ENCODE measurements at places on chromosomes 7 and 10.
A peak's percentile ranks its signal among the peaks of the same experiment; 100 is the strongest.

GRCh38 chr7:44185729-44186128 is 3.5 kb downstream of the GCK start:
- DNase-seq: no peak

- DNase-seq: no peak
Measured at GRCh38 chr10:132120734-132121510, 55.2 kb downstream of the JAKMIP3 start.

- no peak for DNase-seq
Measured at GRCh38 chr7:44557485-44557884, 16.2 kb downstream of the DDX56 start.

DNA sequence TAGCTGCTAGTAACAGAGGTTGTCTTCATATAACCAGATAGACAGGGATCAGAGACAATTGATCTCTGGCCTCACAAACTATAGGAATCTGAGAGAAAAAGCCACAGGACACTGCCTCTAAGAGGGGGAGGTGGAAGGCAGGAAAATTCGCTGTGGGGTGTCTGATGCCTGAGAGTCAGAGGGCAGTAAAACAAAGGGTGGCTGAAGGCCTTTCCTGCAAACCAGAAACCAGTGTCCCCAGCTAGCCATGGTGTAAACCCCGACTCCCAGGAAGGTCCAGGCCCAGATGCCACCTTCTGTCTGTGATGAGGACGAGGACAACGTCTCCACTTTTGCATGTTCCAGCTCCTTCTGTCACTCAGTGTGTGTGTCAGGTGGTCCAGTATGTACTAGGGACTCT is 215.1 kb downstream of the ADARB2 start:
- no peak for DNase-seq

- no peak for DNase-seq
Measured at GRCh38 chr10:132861116-132861691, 75.3 kb upstream of the NKX6-2 start.

GRCh38 chr7:47259682-47260081 is 322.2 kb downstream of the TNS3 start:
- DNase-seq: no peak

GRCh38 chr10:62437696-62438095 is 63.5 kb downstream of the ZNF365 start:
- no peak for DNase-seq

- DNase-seq: no peak
Measured at GRCh38 chr10:131820626-131821025, 80.2 kb upstream of the PPP2R2D start.

- no peak for DNase-seq
Measured at GRCh38 chr10:62303922-62304321, 35.3 kb upstream of the RTKN2 start.

DNA sequence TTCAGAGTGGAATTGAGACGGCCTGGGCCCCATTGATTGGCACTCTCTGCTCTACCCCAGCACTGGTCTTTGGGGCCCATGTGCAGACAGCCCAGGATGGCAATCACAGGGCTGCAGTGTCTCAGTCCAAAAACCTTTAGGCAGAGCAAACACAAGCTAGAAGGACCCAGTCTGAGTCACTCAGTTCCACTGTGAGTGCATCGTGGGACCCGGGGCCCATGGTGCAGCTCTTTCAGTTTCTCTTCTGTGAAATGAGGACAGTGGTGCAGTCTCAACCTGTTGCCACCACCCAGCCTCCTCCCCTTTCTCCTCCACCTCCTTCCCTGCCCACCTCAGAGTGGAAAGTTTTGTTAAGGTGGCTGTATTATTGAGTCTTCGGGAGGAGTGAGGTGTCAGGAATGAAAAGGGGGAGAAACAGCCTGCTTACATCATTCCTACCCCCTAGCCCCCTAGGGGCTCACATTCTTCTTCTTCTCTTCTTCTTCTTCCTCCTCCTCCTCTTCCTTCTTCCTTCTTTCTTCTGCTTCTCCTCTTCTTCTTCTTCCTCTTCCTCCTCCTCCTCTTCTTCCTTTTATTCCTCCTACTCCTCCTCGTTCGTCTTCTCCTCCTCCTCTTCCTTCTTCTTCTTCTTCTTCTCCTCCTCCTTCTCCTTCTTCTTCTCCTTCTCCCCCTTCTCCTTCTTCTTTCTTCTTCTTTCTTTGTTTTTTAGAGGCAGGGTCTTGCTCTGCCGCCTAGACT is 19.5 kb upstream of the CARD11 start:
- DNase-seq: no peak

DNA sequence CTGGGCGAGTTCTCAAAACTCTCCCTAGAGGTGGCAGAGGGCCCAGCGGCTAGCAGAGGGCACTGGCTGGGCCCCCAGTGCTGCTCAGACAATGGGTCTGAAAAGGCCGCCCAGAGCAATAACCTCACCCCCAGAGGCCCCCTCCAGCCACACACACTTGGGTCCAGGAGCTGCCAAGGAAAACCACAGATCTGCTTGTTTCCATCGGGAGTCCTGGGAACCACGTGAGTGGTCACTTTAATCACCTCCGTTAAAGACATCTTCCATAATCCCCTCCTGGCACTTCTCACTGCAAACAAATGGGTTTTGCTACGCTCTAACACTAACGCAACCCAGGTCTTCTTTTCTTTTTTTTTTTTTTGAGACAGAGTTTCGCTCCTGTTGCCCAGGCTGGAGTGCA is 30.0 kb downstream of the NUDT1 start:
- no peak for DNase-seq

DNA sequence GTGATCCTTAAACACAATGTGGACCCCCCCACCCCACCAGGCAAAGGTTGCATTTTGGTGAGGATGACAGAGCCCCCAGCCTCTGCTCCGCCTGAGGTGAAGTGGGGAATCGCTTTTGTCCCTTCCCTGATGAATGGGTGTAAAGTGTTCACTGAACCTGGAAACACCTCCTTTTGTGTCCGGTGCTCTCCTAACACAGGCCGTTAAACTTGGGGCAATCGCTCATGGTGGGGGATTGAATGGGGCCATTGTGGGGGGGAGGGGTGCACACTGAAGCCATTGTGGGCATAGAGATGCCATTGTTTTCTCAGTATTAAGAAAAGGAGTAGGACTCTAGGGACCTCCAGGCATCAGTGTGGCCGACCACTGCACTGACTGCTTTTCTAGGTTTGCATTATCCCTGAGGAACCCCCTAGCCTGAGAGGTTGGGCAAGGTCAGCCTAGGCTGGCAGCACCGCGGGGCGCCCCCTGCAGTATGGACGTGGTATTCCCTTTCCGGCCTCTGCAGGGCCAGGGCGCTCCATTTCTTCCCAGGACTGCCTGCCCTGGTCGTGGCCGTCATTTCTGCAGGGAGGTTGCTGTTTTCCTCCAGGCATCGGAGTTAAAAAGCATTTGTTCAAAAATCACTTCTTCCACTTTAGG is 158.3 kb downstream of the TCF7L2 start:
- DNase-seq: peak; percentile 3

DNA sequence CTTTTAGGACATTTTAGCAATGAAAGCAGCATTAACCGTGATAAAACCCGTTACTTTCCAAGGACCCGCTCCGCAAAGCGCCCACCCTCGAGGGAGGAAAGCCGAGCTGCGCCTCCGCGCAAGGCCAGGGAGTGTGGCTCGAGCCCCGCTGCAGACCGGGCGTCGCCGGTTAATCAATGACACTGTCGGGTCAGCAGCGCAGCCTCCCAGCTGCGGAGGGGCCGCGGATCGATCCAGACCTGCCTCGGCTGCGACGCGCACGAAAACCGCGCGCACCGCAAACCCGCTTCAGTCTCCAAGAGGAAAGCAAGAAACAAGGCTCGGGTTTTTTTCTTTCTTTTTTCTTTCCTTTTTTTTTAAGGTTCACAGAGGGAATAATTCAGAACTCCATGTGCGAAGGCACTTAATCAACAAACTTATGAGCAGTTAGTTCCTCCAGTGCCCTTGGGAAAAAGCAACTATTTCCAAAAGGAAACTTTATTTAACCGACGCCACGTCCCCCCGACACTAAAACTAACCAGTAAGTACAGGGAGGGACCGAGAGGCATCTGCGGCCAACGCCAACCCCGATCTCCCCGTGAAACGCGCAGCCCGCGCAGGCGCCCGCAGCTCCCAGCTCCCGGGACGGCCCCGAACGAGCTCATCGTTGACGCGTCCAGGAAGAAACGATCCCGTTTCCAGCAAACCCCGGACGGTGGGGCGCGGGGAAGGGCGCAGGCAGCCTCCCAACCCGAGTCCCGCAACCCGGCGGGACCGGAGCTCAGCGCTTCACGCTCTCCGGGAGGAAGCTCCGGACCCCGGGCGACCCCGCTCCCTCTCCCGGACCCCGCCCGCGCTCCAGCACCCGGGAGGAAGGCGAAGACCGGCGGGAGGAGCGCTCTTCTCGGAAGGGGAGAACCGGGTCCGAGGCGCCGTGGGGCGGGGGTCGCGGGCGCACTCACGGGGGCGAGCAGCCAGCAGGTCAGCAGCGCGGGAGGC is 598 bp downstream of the VIPR2 start:
- no peak for DNase-seq

DNA sequence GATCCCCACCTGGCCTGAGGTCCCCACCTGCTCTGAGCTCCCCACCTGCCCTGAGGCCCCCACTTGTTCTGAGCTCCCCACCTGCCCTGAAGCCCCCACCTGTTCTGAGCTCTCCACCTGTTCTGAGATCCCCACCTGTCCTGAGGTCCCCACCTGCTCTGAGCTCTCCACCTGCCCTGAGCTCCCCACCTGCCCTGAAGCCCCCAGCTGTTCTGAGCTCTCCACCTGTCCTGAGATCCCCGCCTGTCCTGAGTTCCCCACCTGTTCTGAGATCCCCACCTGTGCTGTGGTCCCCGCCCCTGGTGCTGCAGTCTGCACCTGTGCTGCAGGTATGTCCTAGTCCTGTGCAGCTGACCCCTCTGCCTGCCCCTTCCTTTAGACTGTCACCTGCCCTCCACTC is 561.6 kb downstream of the TCERG1L start:
- DNase-seq: no peak

- DNase-seq: no peak
Measured at GRCh38 chr10:79066411-79067240, 2.1 kb upstream of the ZMIZ1 start.

DNA sequence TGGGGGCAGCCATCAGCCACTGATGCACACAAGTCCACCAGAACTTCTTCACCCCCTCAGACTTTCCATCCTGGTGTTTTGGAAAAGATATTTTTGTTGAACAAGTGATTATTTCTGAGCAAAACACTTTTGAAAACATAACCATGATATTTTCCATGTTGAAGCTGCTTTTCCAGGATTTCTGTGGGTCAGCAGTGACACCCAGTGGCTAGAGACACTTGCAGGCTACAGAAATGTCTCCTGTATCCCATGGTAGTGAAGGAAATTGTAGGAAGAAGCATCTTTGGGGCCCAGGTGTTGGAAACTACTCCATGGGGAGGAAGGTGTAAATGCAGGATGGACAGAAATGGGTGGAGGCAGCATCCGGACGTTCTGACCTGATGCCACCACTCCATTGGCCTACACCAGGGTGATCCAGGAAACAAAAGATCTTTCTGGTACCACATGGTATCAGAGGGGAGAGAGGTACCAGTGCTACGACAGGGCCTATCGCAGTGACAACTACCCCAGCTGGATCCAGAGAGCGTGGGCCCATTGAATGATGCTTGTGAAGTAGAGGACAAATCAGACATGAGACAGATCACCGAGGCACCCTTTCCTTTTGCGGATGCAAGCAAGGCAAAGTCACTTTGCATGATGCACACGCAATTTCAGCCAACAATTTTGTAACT is 111.7 kb upstream of the COBL start:
- DNase-seq: no peak

GRCh38 chr10:19922236-19922963 is 106.2 kb downstream of the PLXDC2 start:
- no peak for DNase-seq

DNA sequence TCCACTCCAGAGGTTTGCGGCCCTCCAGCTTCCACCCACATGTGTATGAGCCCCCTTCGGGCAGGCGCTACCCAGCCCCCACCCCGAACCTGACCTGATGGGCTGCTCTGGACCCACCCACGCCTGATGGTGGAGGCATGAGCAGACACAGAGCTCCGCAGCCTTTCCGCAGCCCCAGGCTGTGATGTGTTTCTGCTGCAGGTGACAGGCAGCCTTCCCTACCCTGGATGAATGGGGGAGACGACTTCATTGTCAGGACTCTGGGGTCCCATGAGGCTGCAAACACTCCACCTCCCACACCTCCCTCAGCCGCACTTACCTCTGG is 61.2 kb downstream of the OAT start:
- no peak for DNase-seq

GRCh38 chr7:27784399-27785053 is 44.6 kb downstream of the TAX1BP1 start:
- DNase-seq: no peak

DNA sequence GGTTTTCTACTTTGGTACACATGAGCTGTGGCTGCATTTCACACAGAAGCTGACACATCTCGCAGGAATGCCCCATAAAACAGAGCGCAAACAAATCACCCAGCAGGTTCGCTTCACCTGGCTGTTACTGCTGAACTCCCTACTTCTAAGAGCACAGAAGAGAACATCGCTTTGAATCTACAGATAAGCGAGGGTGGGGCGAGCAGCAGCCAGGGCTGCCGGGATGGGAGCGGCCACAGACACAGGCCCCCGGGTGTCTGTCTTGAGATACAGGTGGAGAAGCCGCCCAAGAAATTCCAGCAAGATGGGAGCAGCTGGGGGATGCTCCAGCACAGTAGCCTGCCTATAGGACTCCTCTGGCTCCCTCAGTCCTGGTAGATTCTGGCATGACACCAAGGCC is 27.4 kb downstream of the OGDHL start:
- DNase-seq: no peak

- no peak for DNase-seq
Measured at GRCh38 chr7:46201961-46202360, 280.9 kb upstream of the IGFBP3 start.

DNA sequence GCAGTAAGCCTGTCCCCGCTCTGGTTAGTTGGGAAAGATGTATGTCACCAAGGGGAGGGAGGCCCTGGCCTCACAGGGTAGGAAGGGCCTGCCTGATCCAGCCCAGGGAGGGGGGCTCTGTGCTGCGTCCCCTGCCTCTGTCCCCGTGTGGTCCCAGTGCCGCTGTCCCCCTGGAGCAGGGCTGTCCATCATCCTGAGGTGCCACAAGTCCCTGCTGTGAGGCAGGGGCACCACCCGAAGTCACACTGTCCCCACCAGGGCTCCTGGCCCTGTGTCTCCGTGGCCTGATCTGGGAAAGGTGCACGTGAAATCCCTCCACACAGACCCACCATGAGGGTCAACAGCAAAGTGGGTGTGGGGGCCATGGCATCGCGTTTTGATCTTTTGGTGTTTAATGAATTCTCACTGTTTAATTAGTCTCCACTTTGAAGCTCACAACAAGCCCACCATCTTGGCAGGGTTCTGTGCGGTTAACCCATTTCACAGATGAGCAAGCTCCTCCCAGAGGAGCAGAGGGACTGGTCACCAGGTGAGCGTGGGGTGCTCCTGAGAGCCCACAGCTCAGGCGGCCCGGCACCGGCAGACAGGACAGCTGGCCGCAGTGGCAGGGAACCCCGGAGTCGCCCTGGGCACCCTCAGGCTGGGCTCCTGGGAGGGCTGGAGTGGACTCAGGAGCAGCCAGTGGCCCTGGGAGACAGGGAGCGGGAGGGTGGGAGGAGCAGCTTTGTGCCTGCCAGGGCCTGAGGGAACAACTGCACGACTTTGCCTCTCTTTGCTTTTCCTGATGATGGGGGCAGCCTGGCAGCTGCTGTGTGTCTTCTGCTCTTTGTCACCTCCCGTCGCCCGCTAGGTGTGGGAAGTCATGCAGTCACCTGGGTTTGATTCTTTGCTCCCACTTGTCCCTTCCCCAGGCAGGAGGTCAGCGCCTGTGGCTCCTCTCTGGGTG is 12.0 kb upstream of the CRYGN start:
- DNase-seq: no peak
